ENCODE measurements at places on chromosomes 1 and 21.
A peak's percentile ranks its signal among the peaks of the same experiment; 100 is the strongest.

GRCh38 chr1:166221316-166221715 is 54.5 kb upstream of the FAM78B start:
- DNase-seq, result no peak

DNA sequence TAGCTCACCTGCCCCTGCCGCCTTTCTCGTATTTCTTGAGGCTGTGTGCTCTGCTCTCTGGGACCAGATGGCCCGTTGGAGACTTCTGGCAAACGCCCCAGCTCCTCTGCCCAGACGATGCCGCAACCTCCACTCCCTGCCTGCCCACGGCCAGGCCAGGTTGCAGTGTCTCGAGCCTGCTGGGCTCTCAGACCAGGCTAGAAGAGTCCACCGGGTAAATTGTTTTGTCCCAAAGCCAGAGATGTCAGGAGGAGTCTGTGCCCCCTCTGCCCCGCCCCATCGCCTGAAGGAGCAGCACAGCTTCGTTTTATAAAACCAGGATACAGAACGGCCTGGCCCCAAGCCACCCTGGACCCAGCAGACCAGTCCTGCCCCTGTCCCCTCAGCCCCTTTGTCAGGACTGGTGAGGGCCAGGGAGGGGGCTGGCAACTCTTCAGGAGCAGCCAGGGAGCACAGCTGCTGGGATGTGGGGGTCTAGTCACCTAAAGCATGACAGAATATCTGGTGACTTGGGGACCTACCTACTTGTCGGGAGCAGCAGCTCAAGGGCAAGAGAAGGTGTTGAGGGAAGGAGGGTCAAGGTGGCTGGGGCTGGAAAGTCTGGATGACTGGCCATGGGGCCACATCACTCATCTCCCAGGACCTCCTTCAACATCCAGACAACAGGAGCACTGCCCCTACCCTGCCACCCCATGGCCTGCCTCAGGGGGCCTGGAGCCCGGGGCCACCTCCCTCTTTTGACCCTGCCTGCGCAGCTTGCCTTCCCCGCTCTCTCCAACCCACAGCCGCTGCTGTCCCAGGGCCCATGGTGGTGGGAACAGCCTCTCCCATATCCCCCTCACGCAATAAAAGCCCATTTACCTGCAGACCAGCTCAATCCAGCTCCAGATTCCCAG is 33.9 kb upstream of the LBR start:
- no peak for DNase-seq

GRCh38 chr21:36354918-36355680 is 30.1 kb upstream of the CHAF1B start:
- no peak for DNase-seq

- no peak for DNase-seq
These were observed 53.2 kb downstream of the SYT2 start for GRCh38 chr1:202656951-202657646.

DNA sequence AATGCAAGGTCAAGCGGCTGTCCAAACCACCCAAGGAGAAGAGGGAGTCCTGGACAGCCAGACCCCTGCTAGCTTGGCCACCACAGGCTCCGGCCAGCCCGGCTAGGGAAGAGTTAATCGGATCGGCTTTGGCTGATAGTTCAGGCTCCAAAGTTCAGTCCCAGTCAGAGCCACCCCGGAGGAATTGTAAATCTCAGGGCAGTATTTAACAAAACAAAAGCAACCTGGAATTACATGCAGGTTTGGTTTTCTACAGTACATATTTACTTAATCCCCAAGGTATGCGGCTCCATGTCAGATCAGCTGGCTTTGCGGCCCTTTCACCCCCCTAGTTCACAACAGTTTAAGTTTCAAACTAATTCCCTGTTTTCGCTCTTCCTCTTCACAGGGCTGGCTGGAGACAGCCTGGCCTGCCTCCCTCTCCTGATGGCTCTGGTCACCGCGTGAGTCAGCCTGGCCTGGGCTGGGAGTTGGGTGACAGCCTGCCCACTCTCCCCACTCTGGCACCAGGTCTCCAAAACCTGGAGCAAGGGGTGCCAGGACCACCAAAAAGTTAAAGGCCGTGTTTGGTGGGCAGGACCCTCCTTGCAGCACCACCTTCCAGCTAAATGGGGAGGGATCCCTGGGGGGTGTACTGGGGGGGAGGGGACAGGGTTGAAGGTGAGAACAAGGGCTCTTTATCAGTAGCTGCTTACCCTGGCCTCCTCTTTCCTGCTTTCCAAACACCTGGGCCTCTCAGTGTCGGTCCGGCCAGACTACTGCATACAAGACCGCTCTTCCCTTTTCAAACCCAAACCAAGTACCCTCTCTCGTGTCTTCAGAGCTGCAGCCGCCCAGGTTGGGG is 1.9 kb downstream of the DHRS3 start:
- no peak for DNase-seq

- peak; percentile 49 for DNase-seq
These were observed 64.3 kb downstream of the PRKAA2 start for GRCh38 chr1:56709269-56709880.

DNA sequence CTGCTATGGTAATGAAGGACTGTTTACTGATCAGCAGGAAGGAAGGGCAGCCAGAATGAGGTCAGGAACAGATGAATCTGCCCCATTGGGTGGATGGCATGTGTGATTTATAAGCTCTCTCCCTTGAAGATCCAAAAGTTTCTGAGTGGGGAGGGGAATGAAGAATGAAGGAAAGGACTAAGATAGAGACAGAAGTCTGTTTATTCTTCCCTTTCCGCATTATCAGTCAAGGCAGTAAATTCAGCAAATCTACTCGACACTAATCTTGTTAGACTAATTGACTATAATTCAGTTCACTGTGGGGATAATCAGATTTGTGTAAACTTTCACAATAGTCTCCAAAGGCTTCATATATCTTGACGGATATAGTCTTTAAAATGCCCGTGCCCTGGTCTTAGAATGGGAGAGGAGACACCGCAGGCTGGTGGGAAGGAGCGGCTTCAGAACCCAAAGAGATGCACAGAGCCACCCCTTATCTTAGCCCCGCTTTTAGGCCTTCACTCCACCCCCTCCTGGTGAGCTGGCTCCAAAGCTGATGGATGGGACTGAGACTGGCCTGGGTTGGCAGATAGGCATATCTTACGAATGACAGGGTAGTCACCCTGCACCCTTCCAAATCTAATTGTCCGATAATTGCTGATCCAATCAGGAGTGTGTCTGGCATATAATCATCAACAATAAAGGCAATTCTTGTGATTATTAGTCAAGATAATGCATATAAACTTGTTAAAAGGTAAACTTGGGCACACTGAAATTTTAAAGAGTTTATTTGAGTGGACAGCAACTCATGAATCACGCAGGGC is 76.0 kb upstream of the PPM1J start:
- no peak for DNase-seq

- DNase-seq, result no peak
These were observed 988.8 kb upstream of the TMPRSS15 start for GRCh38 chr21:19392390-19392789.

- DNase-seq, result no peak
These were observed 205.3 kb downstream of the DAB1 start for GRCh38 chr1:57218487-57219079.

GRCh38 chr1:17575797-17576518 is 36.5 kb downstream of the ARHGEF10L start:
- no peak for DNase-seq

DNA sequence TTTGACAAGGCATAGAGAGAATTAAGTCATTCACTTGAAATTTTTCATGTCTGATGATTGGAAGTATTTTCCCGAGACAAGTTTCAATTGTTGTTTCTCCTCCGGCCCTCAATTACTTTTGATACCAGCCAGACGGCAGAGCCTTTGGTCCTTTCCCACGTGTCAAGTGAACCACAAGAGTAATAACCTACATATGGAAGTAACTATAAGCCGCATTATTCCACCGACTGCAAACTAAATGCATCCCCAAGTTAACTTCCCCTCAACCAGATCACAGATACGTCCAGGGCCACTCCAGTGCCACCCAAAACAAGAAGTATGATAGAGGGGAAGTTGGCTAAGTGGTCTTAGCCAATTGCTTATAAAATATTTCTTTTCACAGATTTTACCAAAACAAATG is 20.2 kb downstream of the COLGALT2 start:
- no peak for DNase-seq

GRCh38 chr1:56547473-56547872 is 31.9 kb downstream of the PLPP3 start:
- no peak for DNase-seq

DNA sequence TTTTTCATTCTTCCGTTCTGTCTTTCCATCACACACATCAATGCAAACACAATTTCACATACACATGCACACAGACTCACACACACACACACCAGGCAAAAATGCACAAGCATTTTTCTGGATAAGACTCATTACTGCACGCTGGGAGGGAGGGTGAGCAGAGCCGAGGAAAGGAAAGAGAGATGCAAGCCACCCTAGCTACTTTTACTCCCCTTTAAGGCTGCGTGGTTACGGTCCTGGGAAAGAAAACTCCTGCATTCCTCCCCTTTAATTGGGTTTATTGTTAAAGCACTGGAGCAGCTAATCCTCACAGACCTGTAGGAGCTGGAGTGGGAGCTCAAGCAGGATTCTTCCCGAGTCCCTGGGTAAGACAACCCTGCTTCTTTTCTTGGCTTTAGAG is at the start of gene CAMK1G:
CAMK1G (plus strand) TSS at position 307 of the 400 bp plus-strand sequence. CDS start 11,270 bp downstream, outside the sequence.
- DNase-seq, result no peak

DNA sequence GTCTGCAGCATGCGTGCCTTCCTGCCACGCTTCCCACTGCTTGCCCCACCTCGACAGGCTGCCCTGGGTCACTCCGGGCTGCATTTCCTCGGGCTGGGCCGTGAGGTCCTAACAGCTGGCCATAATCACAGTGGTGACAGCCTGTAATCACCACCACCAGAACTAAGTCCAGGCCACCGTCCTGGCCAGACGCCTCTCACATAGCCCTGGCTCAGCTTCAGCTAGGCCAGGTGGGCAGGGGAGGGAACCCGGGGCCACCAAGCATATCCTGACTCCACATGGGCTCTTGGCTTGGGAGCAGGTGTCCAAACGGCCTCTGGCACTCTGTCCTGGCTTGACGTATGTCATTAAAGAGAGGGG is 229.5 kb downstream of the TRABD2B start:
- DNase-seq, result no peak

DNA sequence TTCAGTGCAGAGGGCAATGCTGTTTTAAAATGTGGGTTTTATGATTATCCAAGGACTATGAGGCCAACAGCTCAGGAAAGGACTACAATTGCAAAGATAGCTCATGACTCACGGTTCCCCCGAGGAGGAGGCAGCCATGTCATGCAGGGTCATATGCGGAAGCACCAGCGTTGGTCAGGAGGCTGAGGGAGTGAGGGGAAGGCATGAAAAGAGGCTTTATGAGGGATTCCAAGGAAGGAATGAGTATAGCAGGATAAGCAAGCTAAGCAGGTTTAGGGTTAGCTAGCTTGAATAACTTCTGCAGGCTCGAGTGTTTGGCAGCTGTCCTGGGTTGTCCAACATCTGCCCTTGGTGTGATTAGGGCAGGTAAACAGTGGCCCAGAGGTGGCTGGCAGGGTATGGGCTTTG is 495.1 kb downstream of the SETD4 start:
- no peak for DNase-seq

DNA sequence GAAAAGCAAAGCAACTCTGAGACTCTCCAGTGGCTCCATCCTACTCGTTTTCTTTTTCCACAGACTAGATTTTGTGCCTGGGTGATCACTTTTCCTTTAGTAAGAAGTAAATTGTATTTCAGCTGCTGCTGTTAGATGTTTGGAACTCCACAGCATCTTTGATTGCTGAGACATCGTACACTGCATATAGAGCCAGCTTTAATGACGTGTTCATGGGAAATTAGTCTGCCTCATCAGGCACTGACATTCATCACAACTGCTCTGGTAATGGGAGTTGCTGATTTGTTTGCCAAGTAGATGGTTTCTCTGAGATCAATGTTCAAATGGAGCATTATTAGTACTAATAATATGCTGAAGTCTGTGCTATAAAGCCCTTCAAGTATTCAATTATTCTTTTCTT is 573.8 kb upstream of the NR5A2 start:
- DNase-seq, result no peak

DNA sequence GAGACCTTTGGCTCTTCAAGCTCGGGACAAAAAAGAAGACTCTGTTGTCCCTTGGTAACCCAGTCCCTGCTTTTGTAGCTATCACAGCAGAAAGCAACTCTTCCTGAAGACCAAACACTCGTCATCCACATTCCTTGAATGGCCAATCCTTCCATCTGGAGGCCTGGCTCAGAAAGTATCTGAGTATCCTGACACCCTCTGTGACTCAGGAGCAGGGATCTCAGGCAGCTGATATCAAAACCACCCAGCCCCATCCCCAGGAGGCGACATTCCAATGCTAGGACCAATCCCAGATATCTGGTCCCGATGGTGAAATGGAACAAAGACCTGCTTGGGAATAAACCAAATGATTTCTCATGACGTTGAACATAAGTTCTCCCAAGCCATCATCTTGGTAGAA is 112.5 kb downstream of the TAS1R2 start:
- no peak for DNase-seq

- DNase-seq, result no peak
These were observed 11.4 kb upstream of the MTARC1 start for GRCh38 chr1:220775240-220775853.

- DNase-seq, result no peak
These were observed 35.0 kb downstream of the GALNT2 start for GRCh38 chr1:230102046-230102445.

DNA sequence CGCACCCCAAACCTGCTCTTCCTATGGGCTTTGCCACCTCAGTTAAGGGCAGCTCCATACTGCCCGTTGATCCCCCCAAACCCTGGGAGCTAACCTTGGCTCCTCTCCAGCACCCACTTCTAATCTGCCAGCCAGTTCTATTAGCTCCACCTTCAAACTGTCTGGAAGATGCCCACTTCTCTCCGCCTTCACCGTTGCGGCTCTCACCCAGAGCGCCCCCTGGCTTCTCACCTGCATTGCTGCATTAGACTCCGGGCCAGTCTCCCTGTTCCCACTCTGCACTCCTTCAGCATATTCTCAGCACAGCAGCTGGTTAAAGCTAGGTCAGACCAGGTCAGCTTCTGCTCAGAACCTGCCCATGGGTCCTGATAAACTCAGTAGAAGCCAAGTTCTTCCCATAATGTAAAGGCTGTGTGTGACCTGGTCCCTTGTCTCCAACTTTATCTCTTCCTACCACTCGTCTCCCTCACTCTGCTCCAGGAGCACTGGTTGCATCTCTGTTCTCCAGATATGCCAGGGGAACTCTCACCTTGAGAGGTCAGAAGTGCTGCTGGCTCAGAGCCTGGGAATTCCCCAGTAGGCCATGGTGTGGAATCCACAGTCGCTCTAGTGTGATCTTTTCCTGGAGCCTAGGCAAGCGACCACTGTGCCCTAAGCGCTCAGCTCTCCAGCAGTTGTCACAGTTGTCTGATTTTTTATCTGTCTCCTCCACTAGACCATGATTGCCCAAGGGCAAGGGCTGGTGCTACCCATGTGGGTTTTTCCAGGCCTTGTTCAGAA is 150.3 kb downstream of the HMGB4 start:
- peak; percentile 2 for DNase-seq

DNA sequence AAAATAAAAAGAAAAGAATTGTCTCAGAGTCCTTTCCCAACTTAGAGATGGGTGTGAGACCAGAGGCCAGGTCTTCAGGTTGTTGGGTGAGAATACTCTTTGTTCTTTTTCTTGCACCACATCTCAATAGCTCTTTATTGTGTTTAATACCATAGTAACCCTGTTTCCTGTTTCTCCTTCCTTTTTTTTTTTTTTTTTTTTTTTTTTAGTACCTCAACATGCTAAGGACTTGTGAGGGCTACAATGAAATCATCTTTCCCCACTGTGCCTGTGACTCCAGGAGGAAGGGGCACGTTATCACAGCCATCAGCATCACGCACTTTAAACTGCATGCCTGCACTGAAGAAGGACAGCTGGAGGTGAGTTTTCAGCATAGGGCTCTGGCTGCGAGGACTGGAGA is 24.4 kb downstream of the CELF3 start:
- DNase-seq, result no peak

- no peak for DNase-seq
These were observed 217.6 kb downstream of the LMX1A start for GRCh38 chr1:165138960-165139359.
